ENCODE measurements at places on chromosomes 11 and 22. TPM values are rescaled to one million over a fixed set of nuclear protein-coding genes. Genes with fewer than 3 reads are reported as not detected.

DNA sequence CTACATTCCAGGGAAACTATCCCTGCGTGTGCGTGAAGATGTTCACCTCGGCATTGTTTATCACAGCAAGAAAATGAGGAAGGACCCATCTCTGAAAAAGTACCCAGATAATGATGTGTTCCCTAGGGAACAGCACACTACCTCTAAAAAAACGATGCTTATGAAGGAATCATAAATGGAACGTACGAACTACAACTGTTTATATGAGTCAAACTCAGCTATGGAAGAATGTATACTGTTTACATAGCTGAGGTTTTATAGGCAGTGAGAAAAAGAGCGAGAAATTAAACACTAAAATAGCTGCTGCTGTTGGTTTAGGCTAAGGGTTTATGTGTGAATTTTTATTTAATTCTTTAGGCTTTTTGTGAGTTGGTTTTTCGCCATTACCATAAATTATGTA, 48.9 kb downstream of the APOL1 start:
- DNase-seq, result no peak

DNA sequence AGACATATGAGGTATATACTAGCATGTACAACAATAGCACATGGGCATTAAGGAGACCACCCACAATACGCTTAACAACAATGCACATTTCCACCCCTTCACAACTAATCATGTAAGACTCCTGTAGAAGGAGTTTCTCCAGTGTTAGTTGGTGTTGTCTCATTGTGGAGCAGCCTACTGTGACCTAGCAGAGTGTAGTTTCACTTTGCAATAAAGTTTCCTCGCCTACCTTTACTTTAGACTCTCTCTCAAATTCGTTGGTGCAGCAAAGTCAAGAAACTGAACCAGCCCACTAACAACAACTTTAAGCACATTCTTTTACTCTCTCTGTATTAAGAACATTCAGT, 863.6 kb downstream of the FAM181B start:
- DNase-seq, result no peak

DNA sequence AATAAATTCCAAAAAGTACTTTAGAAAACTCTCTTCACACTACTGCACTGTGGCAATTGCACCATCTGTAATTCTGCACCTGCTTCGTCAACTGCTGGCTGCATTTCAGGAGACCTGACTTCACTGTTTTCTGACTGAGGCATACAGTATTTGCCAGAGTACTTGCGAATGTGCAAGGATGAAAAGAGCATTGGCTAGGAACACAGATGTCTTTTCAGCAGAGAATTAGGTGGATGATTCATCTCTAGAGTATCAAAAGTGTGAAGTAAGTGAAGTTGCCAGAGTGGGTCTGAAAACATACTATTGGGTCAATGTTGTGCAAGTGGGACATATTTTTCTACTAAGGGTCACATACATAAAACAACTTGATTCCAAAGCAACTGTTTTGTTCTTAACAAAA, 427.5 kb upstream of the CCDC90B start:
- peak; percentile 27 for DNase-seq

- DNase-seq, result no peak
Measured at GRCh38 chr11:108858622-108859021, 193.8 kb downstream of the DDX10 start.

ADM2 gene
- 35.4 TPM for total RNA-seq

Data from MCF 10A (cell line).